Activated CD4-positive, CD25-positive, alpha-beta regulatory T cell (primary cell): ENCODE measurements at places on chromosomes 7 and 10.

DNA sequence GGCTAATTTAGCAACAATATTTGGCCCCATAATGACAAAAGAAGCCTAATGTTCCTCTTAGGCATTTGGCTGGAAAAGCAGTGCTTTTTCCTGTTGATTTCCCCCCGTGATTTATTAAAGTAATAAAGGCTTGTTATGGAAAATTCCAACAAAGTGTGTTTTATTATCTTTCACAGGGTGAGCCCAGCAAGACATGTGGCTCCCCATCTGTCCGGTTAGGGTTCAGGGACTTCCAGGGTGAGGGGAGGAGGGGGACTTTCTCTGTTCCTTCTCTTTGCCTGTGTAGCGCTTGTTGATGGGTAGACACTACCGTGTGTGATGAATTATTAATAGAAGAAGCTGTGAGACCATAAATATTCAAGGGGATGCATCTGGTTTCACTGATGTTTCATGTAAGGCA, 39.0 kb downstream of the HTR5A start:
- DNase-seq: no peak

DNA sequence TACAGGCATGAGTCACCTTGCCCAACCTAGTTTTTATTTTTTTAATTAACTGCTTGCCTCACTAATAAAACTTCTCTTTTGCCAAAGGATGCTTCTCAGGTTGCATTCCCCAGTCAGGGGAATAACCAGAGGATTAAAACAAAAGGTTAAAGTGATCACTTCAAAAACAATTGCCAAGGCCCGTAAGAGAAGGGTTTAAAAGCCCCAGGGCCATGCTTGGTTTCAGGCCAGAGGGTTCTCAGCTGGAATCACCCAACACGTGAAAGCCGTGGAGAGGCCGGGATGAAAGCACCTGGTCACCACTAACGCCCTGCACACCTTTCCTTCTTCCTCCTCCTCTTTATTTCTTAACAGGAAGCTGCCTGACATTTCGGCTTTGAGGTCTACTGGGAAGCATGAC, 587.5 kb downstream of the PTPRN2 start:
- DNase-seq: no peak

- no peak for DNase-seq
Measured at GRCh38 chr10:97372233-97372875, 28.8 kb downstream of the RRP12 start.

GRCh38 chr10:43411536-43411935, 2.5 kb upstream of the HNRNPF start:
- DNase-seq: no peak

DNA sequence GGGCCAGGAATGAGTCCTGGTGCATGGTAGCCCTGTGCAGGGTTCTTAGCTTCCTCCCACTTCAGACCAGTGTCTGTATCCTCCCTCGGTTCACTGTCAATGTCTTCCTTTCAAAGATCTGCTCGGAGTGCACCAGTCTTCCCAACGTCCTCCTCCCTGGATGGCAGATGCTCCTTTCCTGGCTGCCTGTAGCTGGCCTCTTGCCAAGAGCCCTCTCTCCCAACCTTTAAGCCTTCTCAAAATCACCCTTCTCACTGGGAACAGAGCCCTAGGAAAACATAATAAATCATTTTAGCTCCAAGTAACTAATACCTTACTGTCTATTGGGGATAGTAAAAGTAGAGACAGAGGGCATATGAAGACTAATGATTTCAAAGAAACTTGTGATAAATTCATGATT, 490.6 kb downstream of the CCSER2 start:
- no peak for DNase-seq

- DNase-seq: no peak
Measured at GRCh38 chr10:35940141-35941041, 298.3 kb upstream of the FZD8 start.
